D341Med (cell line): ENCODE measurements at places on chromosomes 5 and 9.
A peak's percentile ranks its signal among the peaks of the same experiment; 100 is the strongest.

- DNase-seq = no peak
These were observed 12.5 kb upstream of the LHX2 start for GRCh38 chr9:123998970-123999621.

- DNase-seq = no peak
These were observed 17.1 kb downstream of the FCN2 start for GRCh38 chr9:134897584-134898170.

- DNase-seq = no peak
These were observed 14.1 kb downstream of the FGF1 start for GRCh38 chr5:142671801-142672200.

DNA sequence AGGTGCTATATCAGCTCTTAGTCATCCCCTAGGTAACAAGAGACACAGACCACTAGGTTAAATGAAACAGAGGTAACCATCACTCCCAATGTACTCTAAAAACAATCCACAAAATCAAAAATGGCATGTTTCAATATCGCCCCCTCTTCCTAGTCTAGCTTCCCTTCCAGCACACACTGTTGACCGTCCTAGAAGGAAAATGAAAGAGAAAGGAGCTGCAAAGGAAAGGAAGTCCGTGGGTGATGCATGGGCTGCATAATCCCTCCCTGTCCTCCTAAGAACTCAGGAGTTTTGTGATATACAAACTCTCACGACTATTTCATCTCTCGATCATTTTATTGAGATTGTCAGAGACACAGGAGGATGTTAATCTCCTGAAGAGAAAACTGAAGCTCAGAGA, 101.6 kb downstream of the RFK start:
- no peak for DNase-seq

- no peak for DNase-seq
These were observed 348.1 kb upstream of the SGCD start for GRCh38 chr5:155978850-155979249.

GRCh38 chr5:158590746-158591300, 508.9 kb downstream of the EBF1 start:
- peak; percentile 40 for DNase-seq

DNA sequence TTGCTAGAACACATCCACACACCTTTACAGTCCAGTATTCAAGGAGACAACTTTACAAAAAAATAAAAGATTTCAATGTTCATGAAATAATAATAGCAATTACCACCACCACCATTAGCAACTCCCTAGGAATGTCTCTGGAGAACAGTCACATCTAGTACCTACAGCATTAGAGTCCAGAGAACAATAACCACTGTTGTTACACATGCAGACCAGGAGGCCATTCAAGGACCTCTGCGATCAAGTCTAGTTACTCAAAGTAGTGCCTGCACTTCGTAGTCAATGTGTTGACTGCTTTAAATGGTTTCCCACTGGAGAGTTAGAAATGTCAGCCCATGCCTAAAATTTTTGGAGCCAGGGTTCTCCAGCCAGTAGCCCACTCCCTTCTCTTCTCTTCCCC, 244.4 kb downstream of the DEPDC1B start:
- DNase-seq = no peak

DNA sequence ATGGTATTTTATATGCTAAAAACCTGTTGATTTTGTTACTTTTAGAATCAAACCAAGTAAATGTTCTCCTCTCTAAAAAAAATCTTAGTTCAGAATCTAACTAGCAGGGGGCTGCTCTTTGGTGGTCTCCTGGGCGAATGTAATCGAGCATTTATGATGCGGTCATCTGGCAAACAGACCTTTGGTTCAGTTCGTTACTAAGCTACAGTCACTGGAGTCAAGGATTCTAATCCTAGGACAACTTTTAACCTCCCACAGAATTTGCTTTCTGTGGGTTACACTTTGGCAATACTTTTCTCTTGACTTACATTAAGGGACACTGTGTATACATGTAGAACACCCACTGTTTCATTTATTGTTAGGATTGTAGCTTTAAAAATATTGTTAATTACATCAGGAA, 26.3 kb upstream of the FREM1 start:
- DNase-seq = no peak

DNA sequence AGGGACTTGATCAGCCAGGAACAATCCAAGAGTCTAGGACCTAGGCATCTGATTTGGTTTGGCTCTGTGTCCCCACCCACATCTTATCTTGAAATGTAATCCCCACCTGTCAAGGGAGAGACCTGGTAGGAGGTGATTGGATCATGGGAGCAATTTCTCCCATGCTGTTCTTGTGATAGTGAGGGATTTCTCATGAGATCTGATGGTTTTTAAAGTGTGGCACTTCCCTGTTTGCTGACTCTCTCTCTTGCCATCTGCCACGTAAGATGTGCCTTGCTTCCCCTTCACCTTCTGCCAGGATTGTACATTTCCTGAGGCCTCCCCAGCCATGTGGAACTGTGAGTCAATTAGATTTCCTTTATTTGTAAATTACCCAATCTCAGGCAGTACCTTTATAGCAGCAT, 201.7 kb upstream of the ACTBL2 start:
- DNase-seq = no peak

- no peak for DNase-seq
These were observed 68.7 kb downstream of the DENND1A start for GRCh38 chr9:123861086-123861755.

DNA sequence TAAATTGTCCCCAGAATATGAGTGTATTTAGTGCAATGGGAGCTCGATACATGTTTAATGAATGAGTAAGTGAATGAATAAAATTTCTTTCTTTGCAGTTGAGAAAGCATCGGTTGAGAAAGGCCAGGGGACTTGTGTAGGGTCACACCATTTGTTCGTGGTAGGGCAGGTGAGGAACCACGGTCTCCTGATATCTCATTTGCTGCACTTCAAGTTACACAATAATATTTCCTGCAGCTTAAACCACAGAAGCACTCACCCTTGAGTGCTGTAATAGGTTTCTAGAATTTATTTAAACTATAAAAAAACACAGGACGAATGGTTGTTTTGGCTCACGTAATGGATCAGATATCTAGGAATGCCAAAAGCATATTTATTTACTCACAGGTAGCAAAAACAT, 429.8 kb downstream of the SPATA31D1 start:
- no peak for DNase-seq

DNA sequence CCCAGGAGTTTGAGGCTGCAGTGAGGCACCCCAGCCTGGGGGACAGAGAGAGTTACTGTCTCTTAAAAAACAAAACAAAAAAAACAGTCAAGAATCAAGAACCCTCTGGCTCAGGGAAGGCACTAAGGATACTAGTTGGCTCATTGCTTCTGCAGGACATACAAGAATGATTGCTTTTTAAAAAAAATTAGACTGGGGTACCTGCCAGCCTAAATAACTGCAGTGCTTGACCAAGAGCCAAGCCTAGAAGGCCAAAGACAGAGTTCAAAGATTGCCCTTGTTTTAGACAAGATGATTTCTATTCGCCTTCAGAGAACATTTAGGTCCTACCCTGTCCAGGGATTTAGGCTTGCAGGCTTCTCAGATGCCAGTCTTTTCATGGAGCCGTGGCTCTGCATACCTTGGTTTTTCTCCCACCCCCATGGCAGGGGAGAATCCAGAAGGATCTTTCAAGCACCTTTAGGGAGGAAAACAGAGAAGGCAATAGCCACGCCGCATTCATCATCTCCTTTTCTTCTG, 93.7 kb upstream of the IL6ST start:
- no peak for DNase-seq

DNA sequence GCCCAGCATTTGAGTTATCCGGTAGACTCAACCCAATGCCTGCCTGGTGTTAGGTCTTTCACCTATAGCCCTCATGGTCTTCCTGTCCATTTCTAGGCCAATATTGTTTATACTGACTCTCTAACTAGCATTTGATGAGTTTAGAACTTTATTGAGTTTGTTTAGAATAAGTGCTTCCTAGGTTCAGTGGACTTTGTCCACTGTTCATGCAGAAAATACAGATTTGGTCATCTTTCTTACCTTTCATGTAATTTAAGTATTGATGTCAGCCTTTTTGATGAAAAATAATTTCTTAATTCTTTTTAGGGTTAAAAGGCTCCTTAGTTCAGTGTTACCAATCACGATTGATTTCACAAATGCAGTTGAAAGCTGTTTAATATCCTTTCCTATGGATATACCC, 22.0 kb downstream of the CYSTM1 start:
- DNase-seq = no peak

- no peak for DNase-seq
These were observed 923.0 kb upstream of the SEMA6A start for GRCh38 chr5:117497601-117498000.

- no peak for DNase-seq
These were observed 103.4 kb upstream of the LRRTM2 start for GRCh38 chr5:138978581-138978980.

DNA sequence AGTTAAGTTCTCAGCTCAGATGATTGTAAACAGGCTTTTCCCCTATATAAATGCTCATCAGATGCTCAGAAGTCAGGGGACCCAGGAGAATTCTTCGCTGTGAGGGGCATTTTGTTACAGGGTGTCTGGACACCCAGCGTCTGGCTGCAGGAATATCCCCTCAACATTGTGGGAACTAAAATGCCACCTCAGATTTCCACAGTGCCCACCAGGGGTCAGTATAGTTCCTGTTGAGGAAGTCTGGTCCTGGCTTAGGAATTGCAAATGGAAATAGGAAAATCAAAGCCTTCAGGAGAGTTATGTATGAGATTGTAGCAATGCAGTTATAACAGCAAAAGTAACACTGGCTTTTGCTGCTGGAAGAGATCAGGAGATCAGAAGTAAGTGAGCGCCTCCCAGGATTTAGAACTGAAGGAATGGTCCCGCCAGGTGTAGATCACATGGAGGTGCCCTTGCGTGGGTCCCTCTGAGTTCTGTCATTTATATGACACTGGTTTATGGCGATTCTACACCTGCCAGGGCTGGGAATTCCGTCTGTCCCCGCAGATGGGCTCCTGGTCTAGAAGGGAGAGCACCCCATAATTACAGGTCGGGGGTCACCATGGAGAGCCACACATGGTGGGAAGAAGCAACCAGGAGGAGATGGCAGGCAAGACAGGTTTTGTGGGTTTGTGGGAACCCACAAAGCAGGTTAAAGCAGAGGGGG, 47.1 kb upstream of the CTSL start:
- peak; percentile 52 for DNase-seq

DNA sequence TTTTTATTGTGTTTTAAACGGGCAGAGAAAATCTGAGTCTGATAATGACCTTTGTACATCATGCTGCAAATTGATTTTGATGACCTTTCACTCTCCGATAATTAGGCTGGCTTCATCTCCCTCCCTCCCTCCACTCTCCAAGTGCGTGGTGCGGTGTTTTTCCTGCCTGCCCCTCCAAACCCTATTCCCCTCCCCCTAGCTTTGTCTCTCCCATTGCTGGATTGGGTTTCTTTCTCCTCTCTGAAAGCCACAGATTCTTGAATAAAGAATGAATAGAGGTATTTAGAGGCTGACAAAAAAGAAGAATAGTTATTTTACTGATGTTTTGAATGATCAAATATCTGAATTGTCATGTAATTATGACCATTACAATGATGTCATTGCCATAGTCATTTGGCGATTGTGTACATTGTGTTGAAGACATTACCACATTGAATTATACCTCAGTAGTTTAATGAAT, 571.1 kb upstream of the ZNF608 start:
- no peak for DNase-seq

- no peak for DNase-seq
These were observed 16.3 kb downstream of the TMEM38B start for GRCh38 chr9:105710638-105711037.

- DNase-seq = no peak
These were observed 164.6 kb upstream of the DMRT1 start for GRCh38 chr9:676780-677438.

GRCh38 chr9:107486674-107487520, 2.7 kb downstream of the KLF4 start:
- DNase-seq = no peak

- DNase-seq = no peak
These were observed 1.5 kb upstream of the PDE6A start for GRCh38 chr5:149946118-149946517.

- no peak for DNase-seq
These were observed 141.9 kb upstream of the RASA1 start for GRCh38 chr5:87125766-87126165.

GRCh38 chr9:90025816-90026215, 421.0 kb downstream of the GADD45G start:
- no peak for DNase-seq

GRCh38 chr9:91681461-91682305, 258.1 kb upstream of the NFIL3 start:
- peak; percentile 83 for DNase-seq

DNA sequence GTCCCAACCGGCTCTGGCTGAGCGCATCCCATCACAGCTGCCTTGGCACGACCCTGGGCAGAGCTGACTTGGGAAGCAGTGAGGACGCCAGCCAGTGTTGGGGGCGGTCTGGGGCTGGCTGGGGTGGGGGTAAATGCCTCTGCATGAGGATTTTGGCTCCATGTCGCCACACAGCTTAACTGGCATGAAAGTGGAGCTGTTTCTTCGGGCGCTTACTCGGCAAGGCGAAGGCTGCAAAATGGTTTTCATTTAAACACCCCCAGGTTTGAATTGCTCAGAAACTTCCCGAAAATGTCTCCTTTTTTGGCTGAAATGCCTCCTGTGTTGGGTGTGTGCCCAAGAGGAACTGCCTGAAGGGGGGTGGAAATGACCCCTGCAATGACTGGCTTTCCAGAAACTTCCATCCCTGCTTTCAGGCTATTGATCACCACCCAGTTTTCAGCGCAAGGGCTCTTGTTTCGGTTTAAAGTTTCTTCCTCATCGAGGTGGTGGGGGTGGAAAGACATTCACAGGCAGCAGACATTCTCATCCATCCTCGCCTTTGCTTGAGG, 38.3 kb downstream of the PTGES start:
- DNase-seq = no peak

DNA sequence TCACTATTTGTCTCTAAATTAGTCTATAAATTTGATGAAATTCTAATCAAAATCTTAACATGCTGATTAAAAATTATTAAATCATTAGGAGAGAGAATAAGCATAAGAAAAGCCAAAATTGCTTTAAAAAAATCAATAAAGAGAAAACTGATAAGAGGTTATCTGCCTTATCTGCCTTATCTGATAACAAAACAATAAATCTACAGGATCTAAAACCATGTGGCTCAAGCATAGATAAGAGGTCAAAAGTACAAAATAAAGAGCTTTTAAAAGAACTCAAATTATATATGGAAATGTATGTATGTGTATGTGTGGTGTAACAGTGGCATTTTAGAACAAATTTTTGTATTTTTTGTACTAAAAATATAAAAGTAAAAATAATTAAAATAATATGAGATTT, 18.6 kb downstream of the TRIM14 start:
- no peak for DNase-seq

- DNase-seq = no peak
These were observed 11.9 kb downstream of the MSX2 start for GRCh38 chr5:174736331-174736721.

DNA sequence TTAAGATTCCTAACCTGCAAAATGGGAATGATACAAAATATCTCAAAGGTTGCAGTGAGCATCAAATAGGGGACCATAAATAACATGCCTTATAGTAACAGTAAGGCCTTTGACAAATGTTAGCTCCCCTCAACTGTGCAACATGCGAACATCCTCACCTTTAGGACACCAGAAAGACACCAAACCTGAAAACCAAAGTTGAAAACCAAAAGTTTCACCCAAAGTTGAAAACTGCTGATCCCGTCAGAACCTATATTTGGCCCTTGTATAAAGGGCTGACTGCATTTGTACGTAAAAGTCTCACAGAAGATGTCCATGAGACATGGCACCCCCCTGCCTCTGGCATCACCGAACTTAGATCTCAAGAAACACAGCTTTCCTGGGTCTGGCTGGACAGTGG, 12.1 kb downstream of the CDK5RAP2 start:
- no peak for DNase-seq
